ENCODE measurements at places on chromosomes 13 and 19.

DNA sequence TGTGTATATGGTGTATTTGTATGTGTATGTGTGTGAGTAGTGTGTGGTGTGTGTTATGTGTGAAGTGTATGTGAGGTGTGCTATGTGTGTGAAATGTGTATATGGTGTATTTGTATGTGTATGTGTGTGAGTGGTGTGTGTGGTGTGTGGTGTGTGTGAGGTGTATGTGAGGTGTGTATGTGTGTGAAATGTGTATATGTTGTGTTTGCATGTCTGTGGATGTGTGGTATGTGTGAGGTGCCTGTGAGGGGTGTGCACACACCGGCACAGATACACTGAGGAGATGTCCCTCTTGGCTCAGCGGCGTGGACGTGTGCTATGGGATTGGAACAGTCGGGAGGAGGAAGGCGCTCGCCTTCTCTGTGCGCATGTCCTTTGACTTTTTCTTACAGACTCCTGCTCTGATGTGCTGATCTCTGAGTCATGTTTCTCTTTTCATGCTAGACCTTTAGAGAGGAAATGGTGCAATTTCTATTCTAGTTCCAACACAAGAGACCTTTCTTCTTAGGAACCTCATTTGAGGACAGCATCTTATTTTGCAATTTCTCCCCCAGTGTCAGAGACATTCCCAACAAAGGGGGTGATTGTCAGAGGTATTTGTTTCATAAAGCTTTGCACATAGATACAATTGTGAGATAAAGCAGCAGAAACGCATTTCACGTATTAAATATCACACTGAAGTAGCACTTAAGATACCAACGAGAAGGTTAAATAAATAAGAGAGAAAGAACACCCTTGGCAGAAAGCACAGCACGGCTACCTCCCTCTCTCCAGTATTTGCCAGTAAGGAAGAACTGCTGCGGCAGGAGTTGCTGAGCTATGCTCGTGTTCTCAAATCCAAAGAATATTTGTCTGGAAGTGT is 11.3 kb upstream of the TNFRSF19 start:
- DNase-seq, result no peak

GRCh38 chr19:8413629-8413995 is 507 bp downstream of the MARCHF2 start:
- DNase-seq, result no peak

DNA sequence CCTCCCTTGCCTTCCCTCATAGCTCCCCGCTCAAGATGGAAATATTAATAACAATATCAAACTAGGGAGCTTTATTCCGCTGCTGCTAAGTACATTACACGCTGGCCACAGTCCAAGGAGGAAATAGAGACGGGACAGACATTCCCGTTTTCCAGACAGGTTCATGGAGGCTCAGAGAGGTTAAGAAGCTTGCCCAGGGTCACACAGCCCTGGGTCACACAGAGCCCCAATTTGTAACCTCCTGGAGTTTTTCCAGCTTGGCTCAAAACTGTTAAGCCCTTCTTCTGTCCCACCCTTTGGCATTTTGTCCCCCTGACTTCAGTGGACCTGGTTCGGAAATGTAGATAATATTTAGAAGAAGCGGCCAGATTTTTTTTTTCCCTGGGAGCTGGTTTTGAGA is 2.0 kb downstream of the BICRA start:
- DNase-seq, result no peak

DNA sequence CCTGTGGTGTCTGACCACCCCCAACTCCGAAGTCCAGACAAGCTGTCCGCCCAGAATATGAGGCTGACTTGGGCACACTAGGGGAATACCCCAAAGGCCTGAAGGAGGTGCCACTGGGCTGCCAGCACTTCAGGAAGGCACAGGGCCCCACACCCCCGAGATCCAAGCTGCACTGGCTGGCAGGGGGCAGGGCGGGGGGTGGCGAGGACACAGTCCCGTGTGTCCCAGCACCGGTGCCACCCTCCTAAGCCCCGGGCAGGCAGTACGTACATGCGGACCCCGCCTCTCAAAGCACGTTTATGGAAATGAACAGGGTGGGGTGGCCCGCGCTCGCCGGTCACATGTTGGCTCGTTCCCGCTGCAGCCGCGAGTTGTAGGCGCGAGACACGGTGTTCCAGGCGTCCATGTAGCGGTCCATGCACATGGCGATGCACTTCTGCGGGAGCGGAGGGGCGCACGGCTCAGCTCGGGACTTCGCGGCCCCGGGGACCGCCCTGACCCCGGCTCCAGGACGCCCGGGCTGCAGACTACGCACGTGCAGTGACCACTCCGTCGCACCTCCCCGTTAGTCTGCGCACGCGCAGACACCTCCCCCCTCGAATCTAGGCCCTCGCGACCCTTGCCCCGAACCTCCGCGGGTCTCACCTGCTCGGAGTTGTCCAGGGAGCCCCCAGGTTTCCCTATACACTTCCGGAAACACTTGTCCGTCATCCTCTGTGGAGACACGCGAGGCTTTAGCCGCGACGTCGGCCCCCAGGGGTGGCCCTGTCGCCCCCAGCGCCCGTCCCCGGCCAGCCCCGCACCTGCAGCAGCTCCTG is 566 bp downstream of the TIMM13 start:
- peak; percentile 25 for DNase-seq

DNA sequence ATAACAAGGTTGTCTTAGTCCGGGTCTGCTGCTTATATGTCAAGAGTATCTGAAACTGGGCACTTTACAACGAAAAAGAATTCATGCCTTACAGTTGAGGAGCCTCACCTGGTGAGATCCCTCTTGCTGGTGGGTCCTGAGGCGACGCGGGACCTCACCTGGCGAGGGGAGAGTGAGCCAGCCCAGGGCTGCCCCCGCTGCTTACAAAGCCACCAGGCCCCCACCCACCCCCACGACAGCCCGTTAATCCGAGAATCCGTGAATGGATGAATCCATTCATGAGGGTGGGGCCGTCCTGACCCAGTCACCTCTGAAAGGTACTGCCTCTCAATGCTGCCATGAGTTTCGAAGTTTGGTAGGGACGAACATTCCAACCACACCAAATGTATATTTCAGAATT is 54.0 kb upstream of the F7 start:
- DNase-seq, result no peak

GRCh38 chr19:6952956-6953355 is 65.6 kb downstream of the ADGRE1 start:
- DNase-seq, result no peak

DNA sequence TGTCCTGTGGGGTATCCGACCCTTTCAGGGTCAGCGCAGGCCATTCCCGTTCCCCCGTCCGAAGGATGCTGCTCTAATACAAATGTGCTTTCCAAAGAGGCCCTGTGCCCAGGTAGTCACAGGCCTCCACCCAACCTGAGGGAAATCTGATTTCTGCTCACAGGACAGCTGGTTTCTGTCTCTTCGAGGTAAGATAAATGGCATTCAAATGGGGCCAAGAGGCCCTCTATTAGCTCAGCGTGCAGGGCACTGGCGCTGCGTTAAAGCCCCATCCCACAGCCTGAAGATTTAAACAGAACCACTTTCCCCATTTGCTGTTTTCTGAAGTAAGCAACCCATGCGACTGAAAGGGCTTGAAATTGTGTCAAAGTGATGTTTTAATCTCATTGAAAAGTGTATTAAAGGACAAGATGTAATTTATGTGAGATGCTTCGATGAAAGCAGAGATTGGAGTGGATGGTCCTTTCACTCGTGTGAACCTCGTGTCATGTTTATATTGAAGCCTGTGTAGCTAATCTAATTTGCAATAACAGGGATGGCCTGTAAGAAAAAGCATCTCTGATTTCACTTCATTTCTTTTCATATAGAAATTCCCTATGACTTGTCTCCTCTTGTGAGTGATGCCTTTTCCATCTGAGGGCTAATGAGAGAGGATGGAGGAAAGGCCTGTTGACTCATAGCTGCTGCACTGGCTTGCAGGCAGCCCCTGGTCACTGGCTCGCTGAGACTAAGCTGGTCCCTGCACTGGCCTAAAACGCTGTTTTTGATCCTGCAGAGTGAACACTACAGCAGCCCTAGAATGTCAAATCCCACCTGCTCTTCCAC is 7.3 kb upstream of the SOX1 start:
- no peak for DNase-seq

GRCh38 chr13:36158611-36159010 is 27.4 kb upstream of the DCLK1 start:
- DNase-seq, result no peak

GRCh38 chr19:4910594-4911281 is 1.4 kb downstream of the UHRF1 start:
- DNase-seq, result no peak

DNA sequence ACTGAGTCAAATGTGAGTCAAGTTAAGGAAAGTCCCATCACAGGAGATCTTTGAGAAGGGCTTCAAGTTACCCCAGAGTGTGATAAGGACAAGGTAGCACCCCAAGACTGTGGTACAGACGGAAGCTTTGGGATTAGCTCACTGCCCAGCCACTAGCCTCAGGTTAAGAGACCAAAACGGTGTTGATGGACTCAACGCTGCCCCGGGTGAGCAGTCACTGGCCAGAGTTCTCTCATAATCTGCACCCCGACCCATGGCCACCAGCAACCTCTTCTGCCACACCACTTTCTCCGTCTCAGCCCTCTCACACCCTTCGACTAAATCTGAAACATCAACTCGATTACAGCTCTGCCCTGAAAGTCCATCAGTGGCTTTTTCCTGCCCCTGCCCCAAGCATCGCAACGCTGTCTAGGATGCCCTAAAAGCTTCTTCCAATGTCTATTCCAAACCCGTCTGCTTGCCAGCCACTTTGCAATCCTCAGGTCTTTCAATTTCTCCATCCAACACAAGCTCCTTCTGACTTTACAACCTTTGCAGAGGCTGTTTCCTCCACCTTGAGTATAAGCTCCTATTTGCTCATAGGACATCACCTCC is 5.6 kb downstream of the HNRNPL start:
- DNase-seq, result no peak

DNA sequence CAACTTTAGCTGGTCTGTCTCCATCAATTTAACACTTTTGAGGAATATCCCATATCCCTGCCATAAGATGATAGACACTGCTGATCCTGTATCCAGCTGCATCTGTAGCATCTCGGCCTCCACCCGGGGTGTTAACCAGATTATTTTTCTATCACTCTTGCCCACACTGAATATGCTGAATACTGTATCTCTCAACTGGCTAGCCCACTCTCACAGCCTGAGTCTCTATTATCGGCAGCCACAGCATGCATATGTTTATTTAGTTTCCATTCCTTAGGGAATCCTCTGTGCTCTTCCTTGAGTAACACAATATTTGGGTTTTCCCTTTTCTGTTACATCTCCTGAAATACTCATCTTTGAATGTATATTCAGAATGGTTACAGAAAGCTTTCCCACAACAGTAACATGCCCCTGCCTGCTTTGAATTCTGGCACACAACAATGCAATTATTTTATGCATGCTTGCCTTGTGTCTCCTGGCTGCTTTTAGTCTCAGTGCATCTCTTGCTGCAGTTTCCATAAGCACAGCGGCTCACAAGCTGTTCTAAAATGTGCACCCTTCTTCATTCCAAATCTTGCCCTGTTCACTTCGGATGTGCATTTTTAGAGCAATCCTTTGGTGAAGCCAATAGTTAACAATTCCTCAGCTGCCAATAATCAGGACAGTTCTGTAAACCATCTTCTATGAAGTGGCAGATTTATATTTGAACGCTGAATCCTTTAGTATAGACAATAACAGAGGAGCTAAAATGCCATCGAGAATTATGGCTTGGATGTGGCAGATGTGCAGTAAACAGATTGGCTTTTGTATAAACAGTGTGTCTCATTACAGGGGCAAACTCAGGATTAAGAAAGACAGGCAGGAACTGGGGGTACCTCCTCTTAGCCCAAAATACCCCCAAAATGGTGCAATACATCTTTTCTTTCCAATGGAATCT is 261.9 kb upstream of the SOX21 start:
- no peak for DNase-seq

DNA sequence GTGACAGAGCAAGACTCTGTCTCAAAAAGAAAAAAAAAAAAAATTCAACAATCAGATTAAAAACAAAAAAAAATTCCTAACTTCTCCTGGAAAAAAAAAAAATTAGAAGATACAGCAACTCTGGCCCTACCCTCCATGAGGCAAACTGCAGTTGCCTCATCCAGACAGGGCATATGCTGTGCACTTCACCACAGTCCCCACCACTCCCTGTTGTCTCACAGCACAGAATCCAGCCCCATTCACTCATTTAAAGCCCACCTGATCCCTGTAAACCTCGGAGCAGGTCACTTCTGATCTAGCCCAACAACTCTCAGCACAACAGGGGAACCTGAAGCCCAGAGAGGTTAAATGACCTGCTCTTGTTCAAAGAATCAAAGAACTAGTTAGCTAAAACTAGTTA is 24.9 kb downstream of the RHPN2 start:
- DNase-seq, result no peak

GRCh38 chr19:46606681-46607447 is 5.7 kb downstream of the CALM3 start:
- no peak for DNase-seq

- DNase-seq, result no peak
These were observed 284.5 kb upstream of the ARGLU1 start for GRCh38 chr13:106852436-106852835.

- DNase-seq, result no peak
These were observed 24.4 kb upstream of the GPR12 start for GRCh38 chr13:26784704-26785639.

DNA sequence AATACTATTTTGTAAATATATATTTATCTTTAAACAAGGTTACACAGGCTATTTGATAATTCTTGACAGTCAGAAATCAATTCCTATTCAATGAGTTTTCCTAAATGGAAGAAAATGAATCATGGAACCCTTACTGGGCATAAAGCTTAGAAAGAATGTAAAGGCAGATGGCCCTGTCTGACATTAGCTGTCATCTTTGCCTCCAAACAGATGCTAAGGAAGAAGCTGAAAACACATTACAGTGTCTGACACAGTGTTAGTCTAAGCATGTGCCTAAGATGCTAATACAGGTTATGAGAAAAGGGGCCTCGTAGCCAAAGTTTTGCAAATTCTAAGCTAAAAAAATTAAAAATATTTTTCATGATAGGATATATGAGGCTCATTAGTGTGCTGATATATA is 112.8 kb downstream of the ITGBL1 start:
- DNase-seq, result no peak

- no peak for DNase-seq
These were observed 9.5 kb downstream of the ATG4D start for GRCh38 chr19:10553087-10553667.

- DNase-seq, result no peak
These were observed 189.3 kb upstream of the GPR12 start for GRCh38 chr13:26949701-26950502.

DNA sequence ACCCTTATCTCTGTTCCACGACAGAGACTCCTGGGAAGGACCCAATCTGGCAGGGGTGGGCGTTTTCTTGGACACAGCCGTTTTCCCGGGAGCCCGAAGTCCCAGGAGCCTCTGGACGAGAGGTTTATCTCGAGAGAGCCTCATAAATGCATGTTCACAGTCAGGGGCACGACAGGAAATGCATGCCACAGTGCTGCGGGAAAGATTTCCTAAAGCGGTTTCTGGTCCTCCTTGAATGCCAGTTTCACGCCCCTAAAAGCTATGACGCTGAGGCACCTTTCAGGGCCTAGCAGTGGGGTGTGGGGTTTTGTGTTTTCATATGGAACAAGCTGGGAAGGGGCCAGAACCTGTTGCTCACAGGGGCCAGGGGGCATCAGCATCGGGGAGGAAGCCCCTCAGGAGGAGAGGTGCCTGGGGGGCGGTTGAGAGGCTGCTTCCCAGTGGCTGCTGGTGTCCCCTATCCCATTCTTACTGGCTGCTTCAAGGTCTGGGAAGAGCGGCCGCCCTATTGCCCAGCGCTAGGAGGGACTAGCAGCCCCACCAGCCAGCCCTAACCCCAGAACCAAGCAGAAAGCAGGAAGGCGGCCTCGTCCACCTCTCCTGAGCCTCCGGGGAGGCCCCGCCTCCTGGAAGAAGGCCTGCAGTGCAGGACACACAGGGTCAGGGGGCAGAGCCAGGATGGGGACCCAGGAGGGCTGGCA is 157.0 kb downstream of the KDM4B start:
- no peak for DNase-seq

- DNase-seq, result no peak
These were observed 11.0 kb downstream of the CYTH2 start for GRCh38 chr19:48480183-48480557.

Measured in activated CD4-positive, alpha-beta T cell treated with anti-CD3 and anti-CD28 coated beads, Interleukin-2, amount 50 U/mL, for 24 hours (primary cell).